Stimulated activated naive B cell treated with anti-CD40 and anti-IgM and Interleukin-4, amounts not matched to agents 10 μg/mL and 1 μg/mL and 100 μg/mL, for 72 hours (primary cell): ENCODE measurements at places on chromosomes 1 and 21.
A peak's percentile ranks its signal among the peaks of the same experiment; 100 is the strongest.

DNA sequence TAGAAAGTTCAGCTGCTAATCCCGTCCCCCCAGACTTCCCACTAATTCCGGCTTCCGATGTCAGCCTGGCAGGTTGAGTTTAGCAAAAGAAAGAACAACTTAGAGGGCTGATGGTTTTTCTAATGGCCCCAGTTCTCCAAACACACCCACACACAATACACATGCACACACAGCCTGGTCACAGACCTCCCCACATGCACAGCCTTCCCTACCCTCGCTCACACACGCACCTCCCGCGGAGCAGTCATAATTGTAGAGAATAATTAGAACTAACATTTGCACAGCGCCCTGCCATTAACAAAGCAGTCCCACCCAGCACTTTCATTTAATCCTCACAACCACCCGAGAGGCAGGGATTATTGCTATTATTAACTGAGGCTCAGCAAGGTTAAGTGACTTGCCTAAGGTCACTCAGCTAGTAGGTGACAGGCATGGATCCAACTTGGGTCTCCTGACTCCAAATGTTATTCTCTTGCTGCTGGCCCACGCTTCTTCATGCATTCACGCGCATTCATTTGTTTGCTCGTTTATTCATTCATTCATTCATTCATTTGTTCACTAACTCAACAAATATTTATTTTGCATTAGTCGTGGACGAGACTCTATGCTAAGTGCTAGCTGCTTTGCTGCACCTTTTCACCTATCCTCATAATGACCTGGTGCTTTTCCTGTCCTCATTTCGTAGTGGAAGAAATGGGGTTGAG lies 274.9 kb downstream of the FOXD2 start:
- DNase-seq: no peak

DNA sequence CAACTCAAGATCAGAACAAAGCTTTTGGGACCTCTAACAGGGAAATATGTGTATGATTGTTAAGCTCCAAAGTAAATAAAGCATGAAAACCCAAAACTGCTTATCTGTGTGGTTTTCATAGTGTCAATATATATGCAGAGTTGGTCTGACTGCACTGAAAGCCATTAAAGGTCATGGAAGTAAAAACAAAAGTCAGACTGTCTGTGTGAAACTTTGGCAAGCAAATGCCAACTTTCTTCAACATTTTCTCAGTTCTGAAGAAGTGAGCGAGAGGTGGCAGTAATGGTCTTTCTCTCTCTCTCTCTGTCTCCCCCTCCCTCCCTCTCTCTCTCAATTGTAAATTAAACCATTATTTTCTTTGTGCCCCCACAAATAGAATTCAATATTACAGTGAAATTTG lies 100.1 kb upstream of the S1PR1 start:
- peak; percentile 38 for DNase-seq

GRCh38 chr1:208895181-208895580 lies 651.0 kb upstream of the PLXNA2 start:
- DNase-seq: no peak

GRCh38 chr1:61277121-61277690 lies 194.8 kb downstream of the NFIA start:
- DNase-seq: no peak

DNA sequence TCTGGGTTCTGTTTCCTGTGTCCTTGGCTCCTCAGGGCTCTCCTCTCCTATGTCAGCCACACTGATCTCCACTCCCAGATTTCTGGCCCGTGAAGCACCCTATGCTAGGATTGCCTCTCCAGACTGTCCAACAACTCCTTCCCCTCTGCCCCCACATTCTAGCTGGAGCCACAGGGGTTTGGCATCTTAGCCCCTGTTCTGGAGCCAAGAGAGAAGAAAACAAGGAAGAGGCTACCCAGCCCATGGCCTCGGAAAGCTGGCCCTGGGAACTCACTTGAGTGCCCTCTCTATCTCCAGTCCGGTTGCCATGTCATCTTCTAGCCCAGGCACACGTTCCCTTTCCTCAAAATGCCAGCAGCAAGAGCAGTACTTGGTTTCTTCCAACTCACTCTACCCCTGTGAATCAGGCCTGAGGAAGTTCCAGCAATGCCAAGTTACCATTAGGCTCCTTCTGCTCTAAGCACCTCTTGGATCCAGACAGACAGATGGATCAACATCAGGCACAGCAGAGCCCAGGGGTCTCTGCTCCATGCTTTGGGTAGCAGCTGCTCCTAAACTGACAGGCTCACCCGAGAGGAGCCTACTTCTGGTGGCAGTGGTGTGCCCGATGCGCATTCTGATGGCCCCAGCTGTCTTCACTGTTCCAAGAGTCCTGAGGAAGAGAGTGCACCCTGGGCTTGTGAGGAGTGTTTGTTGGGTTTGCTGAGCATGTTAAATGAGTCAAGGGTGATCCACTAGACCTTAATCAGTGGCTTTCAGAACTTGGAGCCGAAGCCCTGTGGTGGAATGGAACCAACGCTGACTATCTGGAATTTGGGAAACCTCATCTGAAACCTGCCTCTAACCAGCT lies 11.6 kb upstream of the GPR61 start:
- DNase-seq: no peak

- DNase-seq: no peak
Measured at GRCh38 chr1:86502721-86503405, 34.1 kb downstream of the CLCA1 start.
